ENCODE measurements at places on chromosomes 2 and 18.

- DNase-seq, result no peak
Measured at GRCh38 chr2:222037211-222037610, 261.6 kb downstream of the PAX3 start.

DNA sequence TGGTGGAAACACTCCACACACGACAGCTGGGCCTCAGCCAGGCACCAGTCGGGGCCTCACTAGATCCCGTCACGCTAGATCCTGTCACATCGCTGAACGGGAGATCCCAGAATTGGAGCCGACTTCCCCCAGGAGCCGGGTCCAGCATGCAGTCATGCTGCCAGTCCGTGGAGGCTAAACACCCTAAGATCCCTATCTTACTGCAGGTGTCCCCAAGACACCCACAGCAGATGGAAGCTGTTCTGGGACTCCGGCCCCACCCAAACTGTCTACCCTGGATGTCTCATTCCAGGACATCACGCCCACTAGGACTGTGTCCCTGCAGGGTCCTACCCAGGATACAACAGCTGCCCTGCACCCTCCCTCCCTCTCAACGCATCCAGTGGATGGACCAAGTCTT, 23.4 kb downstream of the ZNF516 start:
- DNase-seq, result no peak

DNA sequence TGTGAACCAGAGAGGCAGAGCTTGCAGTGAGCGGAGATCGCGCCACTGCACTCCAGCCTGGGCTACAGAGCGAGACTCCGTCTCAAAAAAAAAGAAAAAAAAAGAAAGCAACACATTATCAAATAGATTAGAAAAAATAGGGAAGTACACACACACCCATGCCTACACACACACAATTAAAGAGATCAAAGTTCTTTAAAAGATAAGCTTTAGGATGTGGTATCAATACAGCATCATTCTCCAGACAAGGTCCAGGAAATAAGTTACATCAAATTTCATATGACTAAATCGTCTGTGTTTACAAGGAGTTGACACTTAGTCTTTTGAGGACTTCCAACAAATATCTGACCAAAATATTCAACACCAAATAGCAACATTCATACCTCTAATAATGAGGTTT, 25.7 kb downstream of the PGAP1 start:
- DNase-seq, result no peak

- DNase-seq, result no peak
Measured at GRCh38 chr2:132519566-132519965, 103.0 kb downstream of the GPR39 start.

DNA sequence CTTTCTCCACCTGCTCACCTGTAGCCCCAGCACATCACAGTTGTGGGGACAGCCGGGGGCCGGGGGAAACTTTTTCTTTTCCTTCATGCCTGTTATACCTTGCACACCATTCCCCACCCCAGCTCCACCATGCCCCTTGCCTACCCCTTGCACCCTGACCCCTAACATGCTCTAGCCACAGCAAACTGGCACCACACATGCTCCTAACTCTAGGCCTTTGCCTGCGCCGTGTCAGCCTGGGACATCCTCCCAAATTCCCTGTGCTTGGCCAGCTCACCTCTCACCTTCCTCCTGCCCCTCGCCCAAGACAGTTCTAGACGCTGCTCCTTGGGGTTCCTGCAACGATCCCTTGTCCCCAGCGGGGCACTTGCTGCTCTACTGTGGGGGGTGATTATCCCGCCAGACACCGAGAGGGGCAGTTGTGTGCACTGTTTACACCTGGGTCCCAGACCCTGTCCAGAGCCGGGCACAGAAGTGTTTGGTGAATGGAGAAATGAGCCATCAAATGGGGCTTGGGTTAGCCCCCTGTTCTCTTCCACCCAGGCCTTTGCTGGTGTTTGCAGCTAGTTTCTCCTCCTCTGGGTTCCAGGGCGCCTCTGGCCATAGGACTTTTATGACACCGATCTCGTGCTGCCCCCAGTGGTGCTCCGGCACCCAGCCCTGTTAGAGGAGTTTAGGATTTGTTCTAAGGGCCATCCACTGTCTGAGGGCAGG, 129.8 kb downstream of the CTIF start:
- DNase-seq, result no peak

GRCh38 chr2:10900216-10901109, 11.3 kb upstream of the KCNF1 start:
- peak; percentile 52 for DNase-seq

DNA sequence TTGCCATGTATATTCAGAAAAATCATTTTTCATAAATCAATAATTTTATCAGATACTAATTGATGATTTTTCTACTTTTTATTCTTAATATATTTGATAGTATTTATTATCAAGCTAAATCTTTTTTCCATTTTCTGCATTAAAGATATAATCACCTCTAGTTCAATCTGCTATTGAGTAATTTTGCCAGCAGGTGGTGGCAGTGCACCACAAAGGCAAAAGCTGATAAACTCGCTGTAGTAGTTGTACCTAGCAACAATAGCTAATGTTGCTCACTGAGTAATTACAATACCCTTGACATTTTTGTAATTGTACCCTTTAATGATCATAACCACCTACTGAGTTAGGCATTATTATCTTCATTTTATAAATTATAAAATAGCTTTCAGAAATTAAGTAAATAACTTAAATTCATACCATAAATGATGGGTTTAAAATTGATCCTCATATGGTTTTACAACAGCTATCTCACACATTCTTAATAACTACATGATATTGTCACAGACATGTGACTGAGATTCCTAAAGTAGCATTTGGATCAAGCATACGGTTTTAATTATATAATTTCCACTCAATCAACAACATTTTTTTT, 52.0 kb upstream of the CALCRL start:
- peak; percentile 24 for DNase-seq

GRCh38 chr2:203427061-203427460, 98.9 kb downstream of the ABI2 start:
- DNase-seq, result peak; percentile 45

GRCh38 chr2:127053731-127054603, 53.0 kb downstream of the BIN1 start:
- no peak for DNase-seq

DNA sequence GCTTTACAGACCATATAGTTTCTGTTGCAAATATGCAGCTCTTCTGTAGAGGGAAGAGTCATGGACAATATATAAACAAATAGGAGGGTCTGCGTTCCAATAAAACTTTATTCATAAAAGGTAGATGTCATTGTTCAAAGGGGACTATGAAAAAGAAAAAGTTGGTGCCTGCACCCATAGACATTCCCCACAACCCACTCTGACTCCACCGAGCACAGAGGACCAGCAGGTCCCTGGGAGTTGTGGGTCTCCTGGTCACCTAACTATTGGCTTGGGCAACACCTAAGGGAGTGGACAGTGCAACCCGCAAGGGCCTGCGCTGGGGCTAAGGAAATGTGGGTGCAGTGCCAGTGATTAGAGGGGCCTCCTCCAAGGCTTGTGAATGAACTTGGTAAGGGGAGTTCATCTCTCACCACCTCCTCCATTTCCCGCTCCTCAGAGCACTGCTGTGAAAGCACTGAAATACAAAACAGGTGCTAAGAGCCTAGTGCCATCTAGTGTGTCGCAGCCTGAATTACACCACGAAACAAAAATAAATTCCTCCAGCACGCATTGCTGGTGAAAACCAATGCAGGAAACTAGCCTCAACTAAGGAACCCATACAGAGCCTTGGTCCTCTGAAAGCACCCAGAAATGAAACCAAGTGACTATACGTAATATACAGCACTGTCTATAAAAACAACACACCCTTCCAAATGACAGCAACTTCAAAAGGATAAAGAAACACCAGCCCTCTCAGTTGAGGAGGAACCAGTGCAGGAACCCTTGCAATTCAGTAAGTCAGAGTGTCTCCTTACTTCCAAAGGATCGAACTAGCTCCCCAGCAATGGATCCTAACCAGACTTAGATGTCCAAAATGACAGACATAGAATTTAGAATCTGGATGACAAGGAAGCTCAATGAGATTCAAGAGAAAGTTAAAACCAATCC, 166.6 kb downstream of the RNF144A start:
- no peak for DNase-seq

DNA sequence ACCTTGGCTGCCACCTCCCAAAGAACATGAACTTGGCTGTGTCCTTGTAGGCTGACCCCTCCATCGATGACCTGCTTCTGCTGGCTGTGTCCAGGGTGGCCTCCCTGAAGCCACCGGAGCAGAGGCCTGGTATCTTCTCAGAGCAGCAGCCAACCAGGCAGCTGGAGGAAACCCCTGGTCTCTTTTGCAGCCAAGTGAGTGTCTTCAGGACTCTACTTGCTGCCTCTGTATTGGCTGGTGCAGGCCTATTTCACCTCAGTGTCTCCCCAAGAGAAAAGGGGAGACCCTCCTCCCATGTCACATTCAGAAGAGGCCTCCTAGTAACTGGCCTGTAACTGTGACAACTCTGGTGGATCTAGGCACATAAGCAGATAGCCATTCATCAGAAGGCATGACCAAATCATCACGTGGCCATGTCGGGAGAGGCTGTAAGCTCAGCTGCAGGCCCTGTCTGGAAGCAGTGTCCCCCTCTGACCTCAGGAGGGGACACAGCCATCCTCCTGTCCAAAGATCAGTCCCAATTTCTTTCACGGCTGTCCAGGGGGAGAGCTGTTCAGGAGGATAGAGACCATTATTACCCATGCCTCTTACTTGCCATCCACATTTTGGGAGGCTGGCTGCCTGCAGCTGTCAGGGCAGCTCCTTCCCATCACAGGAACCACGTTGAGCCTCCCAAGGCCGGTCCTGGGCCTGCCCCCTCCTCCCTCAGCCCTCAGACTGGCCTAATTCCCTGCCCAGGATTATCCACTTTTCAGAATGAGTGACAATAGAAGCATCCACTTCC, 20.9 kb upstream of the ROCK2 start:
- DNase-seq, result no peak

DNA sequence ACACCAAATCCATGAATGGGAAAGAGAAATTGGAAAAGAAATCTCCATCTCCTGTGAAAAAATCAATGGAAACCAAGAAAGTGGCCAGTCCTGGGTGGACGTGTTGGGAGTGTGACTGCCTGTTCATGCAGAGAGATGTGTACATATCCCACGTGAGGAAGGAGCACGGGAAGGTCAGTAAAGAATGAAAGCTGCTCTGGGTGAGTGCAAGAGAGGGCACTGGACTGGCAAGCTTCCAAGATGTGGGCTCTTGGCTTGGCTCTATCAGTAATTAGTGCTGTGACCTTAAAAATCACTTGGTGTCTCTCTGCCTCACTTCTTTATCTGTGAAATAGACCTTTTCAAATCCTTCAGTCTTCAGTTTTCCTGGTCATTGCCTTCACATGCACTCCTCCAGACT, 89.0 kb downstream of the ZNF532 start:
- no peak for DNase-seq

DNA sequence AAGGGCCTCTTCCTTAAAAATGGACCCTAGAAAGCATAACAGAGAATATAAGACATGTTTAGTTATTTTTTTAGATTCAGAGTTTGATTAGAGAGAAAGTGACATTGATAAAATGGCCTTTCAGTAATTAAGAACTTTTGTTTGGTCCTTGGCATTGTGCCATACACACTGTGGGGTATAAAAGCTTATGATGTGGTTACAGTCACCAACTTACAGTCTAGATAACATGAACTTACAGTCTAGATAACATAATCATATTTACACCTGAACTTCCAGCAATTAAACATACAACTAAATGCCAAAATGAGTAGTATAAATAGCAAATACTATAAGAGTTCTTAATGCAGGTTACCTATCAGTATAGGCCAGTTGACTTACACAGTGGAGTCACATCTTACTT, 25.6 kb upstream of the EFEMP1 start:
- DNase-seq, result no peak

DNA sequence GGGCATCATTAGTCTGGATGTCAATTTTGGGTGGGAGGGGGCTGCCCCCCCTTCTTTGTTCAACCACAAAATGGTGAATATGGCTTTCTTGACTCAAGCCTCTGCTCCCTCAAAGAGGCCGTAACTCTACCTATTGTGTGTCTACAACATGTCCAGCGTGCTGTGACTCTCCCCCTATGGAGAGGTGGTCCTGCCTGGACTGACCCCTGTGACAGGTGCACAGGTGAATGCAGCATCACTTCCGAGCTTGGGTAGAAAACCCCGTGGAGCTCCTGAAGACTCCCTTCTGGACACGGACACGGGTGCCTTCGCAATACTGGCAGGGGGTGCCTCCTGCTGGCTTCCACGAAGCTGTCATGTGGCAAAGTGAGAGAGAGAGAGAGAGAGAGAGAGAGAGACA, 397.8 kb downstream of the GALR1 start:
- no peak for DNase-seq

GRCh38 chr2:40458271-40458794, 6.4 kb upstream of the SLC8A1 start:
- no peak for DNase-seq

- DNase-seq, result peak; percentile 56
Measured at GRCh38 chr2:223460774-223461211, 141.4 kb downstream of the SCG2 start.

GRCh38 chr18:56421647-56422046, 216.7 kb downstream of the TXNL1 start:
- no peak for DNase-seq

- DNase-seq, result no peak
Measured at GRCh38 chr2:79938648-79939047, 365.9 kb downstream of the LRRTM1 start.

- no peak for DNase-seq
Measured at GRCh38 chr2:139083121-139083520, 302.9 kb upstream of the NXPH2 start.

- peak; percentile 45 for DNase-seq
Measured at GRCh38 chr18:68735483-68736343, 20.8 kb upstream of the TMX3 start.

- DNase-seq, result no peak
Measured at GRCh38 chr2:198595721-198596120, 791.3 kb downstream of the PLCL1 start.

DNA sequence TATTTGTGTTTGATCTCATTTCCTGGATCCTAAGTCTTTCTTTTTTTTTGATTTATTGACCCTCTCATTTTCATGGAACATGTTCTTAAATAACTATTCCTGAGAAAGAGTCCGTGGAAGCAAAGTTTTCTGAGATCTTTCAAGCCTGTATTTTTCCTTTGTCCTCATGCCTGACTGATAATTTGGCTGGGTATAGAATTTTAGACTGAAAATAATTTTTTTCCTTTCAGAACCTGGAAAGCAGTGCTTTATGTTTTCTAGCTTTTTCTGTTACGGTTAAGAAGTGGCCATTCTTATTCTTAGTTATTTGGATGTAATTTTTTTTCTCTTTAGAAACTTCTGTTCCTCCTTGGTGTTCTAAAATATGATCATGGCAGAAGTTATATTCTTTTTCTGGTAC, 82.5 kb downstream of the SEMA4F start:
- DNase-seq, result no peak

Data from HTR-8/SVneo (cell line).